Fibroblast of villous mesenchyme (primary cell): ENCODE measurements at places on chromosomes 3 and 15. TPM values are rescaled to one million over a fixed set of nuclear protein-coding genes. Genes with fewer than 3 reads are reported as not detected.

GRCh38 chr15:70643783-70644125, 119.6 kb downstream of the UACA start:
- no peak for DNase-seq

The SPTBN5 gene
- total RNA-seq = 0.32 and 0.43 TPM in 2 replicates

DNA sequence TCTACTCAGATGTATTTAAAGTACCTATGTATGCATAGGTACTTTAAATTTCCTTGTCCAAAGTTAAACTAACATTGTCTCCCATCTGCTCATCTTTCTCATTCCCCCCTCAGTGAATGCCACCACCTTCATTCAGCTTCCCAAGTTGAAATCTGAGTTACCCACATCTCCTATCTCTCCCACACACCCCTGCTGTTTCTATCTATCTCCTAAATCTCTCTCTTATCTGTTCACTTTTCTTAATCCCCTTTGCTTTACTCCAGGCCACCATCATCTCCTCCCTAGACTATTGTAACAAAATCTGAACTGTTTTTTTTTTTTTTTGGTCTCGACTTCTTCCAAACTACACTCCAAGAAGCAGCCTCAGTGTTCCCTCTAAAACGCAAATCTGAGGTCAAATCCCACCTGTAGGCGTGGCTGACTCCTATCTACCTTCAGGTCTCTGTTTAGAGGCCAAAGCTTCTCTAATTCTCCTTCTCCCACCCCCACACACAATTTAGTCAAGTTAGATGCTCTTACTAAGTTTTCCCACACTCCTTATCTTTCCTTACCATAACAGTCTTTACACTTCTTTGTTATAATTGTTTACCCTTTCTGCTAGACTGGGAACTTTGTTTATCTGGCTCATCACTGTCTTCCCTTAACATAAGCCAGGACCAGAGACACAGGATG, 3.5 kb upstream of the NEO1 start:
- DNase-seq = no peak

- no peak for DNase-seq
These were observed 110.9 kb upstream of the GALNT15 start for GRCh38 chr3:16063603-16064002.

The RNU5B-1 gene
- not detected in 2 replicates for total RNA-seq

GRCh38 chr15:92033723-92034122, 180.2 kb downstream of the SLCO3A1 start:
- DNase-seq = no peak

The LRRIQ4 gene
- 0.32 TPM in 1 of 2 replicates, not detected in the other for total RNA-seq

The CP gene
- total RNA-seq = under 0.01 TPM in 1 of 2 replicates, not detected in the other

DNA sequence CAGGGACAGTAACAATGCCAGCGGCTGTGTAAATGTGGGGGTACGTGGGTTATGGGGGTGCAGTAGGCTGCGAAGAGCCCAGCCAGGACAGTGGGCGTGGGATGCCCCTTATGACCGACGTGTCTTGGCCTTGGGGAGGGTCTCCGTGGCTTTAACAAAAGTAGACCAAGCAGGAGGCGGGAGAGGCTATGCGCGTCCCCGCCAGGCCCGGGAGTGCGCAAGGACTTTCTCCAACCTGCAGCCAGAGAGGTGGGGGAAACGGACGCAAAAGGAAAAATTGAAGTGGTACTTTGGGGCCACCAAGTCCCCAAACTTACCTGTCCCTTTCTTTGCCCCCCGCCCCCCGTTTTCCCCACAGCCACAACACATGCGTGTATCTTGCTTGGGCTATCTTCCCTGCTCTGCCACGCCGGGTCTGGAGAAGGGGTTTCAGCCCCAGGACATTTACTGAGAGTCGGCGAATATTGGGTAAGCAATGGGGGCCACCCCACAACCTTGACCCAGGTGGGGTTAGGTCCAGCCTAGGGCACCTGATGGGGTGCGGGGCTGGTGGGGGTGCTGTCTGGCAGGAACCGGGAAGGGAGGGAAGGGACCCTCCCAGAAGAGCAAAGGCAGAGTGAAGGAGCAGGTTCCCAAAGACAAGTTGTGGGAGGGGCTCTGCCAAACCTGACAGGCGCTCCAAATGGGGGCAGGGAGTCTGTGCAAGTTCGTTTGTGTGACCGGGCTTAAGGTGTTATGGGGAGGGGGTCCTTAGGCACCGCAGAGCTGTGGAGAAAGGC, 652 bp downstream of the ISLR2 start:
- no peak for DNase-seq

GRCh38 chr15:41772720-41773331, 1.5 kb upstream of the MAPKBP1 start:
- peak; percentile 82 for DNase-seq

GRCh38 chr3:150905746-150906145, 507 bp upstream of the MINDY4B start:
- DNase-seq = no peak

The KIF9 gene
- 1.6 and 2.2 TPM in 2 replicates for total RNA-seq
